ENCODE measurements at places on chromosomes 2 and 18.

- peak; percentile 39 for DNase-seq
Measured at GRCh38 chr2:94874277-94874997, 3.2 kb downstream of the TEKT4 start.

- DNase-seq: no peak
Measured at GRCh38 chr2:219997341-219997851, 370.0 kb downstream of the SLC4A3 start.

DNA sequence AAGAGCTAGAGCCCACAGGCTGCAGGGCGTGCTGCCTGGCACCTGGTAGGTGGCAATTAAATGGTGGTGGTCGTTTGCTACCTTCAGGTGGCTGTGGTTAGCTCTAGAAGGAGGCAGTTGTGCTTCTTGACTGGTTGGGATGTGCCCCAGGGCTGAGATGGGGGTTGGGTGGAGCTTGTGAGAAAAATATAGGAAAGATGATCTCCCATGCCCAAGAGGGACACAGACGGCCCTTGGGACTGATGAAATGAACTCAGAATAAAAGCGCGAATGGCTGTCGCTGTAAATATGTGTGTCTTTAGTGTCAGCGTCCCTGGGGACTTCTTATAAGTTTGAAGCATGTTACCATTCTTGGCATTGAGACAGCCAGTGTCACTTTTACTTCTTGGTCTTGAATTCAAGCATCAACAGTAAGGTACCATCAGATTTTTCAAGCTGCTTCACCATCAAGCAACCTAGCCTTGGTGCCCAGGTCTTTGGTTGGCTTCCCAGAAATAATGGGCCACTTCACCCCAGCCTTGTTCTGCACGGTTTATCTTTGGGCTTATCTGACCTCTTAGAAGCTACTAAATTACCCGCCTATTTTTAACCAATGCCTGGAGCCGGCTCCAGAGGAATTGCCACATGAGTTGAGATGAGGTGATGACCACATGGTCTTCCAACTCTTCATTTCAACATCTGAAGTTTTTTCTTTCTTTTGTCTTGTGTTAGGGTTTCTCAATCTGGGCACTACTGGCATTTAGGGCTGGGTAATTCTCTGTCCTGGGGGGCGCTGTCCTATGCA is 11.9 kb downstream of the LRRFIP1 start:
- DNase-seq: no peak

- DNase-seq: peak; percentile 13
Measured at GRCh38 chr2:70785137-70785911, 5.1 kb downstream of the FIGLA start.

- no peak for DNase-seq
Measured at GRCh38 chr2:142580691-142581090, 296.8 kb upstream of the KYNU start.

DNA sequence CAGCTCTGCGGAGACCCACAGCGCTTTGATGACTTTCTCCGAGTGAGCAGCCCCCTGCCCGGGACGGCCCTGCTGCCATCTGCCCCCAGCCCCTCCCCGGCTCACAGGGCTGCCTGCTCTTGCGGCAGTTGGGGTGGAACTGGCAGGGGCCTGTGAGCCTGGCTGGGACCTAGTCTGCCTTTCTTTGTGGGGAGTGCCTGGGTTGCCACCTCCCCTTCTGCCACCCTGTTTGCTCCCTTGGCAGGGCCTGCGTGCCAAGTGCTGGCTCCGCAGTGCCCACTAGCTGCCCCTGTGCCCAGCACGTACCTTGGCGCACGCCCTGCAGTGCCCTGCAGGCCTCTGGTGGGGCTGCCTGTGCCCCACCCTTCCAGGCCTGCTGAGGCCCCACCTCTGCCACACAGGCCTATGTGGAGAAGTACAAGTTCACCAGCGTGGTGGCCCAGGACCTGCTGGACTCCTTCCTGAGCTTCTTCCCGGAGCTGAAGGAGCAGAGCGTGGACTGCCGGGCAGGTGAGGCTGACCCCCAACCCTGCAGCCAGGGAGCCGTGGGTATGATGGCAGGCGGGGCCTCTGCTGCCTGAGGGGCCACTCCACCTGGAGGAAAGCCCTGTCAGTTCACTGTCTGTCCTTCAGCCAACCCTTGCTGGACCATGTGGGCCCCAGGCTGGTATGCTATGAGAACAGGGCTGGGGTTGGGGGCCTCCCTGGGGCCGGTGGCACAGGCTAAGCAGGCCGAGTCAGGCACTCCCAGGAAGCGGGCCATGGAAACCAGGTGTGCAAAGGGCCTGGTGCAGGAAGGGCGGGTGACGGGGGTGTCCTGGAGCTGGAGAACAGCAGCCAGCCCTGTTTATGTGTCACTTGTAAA is 7.0 kb downstream of the RNPEPL1 start:
- no peak for DNase-seq

DNA sequence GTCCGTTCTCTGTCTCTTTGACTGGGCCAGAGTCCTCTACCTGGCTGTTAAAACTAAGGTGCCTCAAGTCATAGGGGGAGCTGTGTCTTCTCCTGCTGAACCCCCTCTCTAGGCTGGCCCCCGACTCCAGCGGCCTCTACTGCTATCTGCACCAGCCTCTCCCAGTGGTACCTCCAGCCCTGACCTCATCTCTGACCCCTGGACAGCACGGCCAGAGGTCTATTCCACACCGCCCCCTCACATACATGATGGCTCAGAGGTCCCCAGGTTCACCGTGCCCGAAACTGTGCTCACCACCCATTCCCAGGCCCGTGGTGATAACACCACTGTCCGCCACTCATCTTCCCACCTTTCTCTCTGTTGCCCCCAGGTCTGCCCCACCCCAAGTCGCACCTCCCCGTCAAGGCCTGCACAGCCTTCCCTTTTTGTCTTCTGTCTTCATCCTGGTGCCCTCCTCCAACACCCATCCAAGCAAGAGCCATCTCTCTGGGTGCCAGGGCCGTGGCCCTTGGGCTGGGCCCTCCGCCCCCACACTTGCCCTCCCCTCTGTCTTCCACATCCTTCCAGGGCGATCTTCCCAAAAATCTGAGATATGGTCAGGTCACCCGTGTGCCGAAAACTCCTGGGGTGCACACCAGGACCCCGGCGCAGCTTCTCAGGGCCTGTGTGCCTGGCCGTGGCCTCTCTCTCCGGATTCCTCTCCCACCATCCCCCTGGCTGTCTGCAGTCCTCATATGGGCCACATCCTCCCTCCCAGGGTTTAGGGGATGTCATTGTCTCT is 134.4 kb upstream of the ID2 start:
- DNase-seq: no peak

DNA sequence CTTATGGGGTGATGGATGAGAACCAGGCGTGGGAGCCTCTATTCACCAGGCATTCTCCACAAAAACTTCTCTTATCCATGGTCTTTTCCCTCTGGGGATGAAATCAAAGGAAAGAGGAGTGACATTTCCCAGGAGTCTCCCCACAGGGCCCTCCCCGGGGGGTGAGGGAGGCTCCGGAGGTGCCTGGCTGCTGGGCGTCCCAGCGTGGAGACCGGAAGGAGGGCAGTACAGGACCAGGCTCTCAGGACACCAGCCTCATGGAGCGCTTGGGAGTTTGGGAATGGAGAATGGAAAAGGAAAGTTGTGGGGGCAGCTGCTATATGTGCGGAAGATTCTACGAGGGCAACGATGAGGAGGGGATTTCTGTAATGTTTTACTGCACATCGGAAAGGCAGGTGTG is 22.1 kb downstream of the CIB4 start:
- DNase-seq: no peak

GRCh38 chr2:45974056-45974455 is 322.6 kb downstream of the PRKCE start:
- no peak for DNase-seq

GRCh38 chr2:228082571-228082970 is 98.9 kb downstream of the SPHKAP start:
- DNase-seq: no peak

DNA sequence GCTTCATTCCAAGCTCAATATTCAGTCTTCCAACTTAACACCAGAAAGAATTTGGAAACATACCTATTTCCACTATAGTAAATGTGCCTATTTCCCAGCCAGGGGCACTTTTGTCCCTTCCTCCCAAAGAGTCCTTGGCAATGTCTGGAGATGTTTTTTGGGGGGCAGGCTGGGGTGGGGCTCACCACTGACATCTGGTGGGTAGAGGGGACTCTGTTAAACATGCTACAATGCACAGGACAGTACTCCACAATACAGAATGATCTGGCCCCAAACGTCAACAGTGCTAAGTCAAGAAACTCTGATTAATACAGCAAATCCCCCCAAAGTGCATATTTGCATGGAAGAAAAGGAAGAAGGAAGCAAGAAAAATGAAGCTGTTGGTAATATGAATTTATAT is 61.7 kb downstream of the SMIM21 start:
- no peak for DNase-seq

GRCh38 chr2:223465793-223466192 is 136.4 kb downstream of the SCG2 start:
- no peak for DNase-seq
